Amygdala (tissue), 56 donors: ENCODE measurements at places on chromosomes 6 and 20.

DNA sequence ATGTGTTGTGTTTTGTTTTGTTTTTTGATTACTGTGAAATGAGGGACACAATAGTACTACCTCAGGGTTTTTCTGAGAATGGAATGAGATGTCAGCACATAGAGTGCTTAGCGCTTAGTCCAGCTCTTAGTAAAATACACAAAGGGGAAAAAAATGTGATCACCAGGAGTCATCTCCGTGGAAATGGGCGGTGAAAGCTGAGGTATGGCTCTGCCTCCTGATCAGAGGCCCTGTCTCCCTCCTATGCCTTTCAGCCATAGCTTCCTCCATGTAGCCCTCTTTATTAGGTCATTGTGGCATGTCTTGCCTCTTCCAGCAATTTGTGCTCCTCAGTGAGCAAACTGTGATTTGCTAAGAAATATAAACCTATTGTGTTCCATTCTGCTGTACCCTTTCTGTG, 13.0 kb downstream of the PSMF1 start:
- DNase-seq, result no peak

DNA sequence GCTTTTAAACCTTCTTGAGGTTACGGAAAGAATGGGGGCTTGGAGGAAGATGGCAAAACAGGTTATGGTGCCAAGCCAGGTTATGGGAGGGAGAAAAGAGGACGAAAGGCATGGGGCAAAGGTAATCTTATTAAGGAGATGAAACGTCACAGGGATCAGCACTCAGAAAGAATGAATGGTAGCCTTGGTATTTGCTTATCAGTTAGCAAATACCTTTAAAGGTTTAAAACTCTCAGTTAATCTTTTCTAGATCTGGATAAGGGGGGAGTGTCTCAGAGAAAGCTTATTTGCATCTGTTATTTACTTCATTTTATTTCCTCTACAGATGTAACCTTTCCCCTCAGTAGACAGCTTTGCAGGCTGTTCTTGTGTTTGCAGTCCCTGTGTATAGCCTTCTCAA, 55.5 kb upstream of the EEF1E1 start:
- no peak for DNase-seq

- no peak for DNase-seq
Observed at GRCh38 chr6:158666628-158667359, 16.9 kb downstream of the SYTL3 start.

- DNase-seq, result no peak
Observed at GRCh38 chr6:106281088-106281487, 44.5 kb downstream of the ATG5 start.

DNA sequence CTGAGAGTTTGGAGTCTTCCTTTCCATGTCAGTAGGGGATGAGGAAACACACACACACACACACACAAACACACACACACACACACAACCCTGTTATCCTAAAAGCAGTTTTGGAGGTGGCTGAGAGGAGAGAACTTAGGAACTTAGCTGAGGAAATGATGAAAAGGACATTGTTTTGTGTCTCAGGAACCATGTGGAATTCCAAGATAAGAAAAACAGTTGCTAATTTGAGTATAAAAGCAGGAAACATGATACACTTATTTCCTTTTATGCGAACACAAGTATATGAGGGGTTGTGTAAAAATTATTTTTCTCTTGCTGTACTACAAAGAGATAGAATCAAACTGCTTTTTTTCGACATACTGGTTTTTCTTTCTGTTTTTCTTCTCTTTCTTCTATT, at the start of gene MYCT1:
MYCT1 (plus strand) TSS at position 264 of the 400 bp plus-strand sequence; CDS start at position 270, 6 bp downstream.
- no peak for DNase-seq

- no peak for DNase-seq
Observed at GRCh38 chr6:89471287-89471867, 38.4 kb downstream of the ANKRD6 start.

DNA sequence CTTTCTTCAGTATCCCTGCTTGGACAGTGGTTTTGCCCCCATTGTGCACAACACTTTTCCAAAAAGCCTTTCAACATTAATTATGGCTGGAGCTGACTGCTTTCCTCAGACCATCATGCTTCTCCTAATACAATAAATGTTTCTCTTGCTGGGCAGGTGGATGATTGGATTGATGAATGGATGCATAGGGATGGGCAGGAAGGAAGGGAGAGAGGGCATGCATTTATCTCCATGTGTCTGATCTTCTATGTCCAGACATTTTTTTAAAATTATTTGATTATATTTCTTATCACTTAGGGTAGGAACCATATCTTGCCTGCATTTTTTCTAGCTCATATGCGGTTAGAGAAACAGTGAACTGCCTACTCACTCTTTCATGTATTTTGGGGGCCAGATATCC, 218.5 kb downstream of the PRL start:
- DNase-seq, result no peak

GRCh38 chr6:34339432-34339831, 53.0 kb downstream of the NUDT3 start:
- DNase-seq, result no peak

- DNase-seq, result no peak
Observed at GRCh38 chr6:109325400-109325801, 56.9 kb downstream of the CD164 start.
